ENCODE measurements at places on chromosomes 12 and 14. TPM values are rescaled to one million over a fixed set of nuclear protein-coding genes. Genes with fewer than 3 reads are reported as not detected.

Gene NGB
- not detected for total RNA-seq

Gene DCN
- not detected for total RNA-seq

Gene OR4N5
- not detected for total RNA-seq

Gene GALNT9
- total RNA-seq, result 6.8 TPM

Gene HCAR3
- 0.09 TPM for total RNA-seq

Gene CLEC6A
- total RNA-seq, result not detected

Gene KLC1
- total RNA-seq, result 114 TPM

Gene NTN4
- 57.2 TPM for total RNA-seq

Gene SERPINA12
- not detected for total RNA-seq

Gene CMA1
- not detected for total RNA-seq

Gene TSPAN11
- total RNA-seq, result 0.04 TPM

Gene B4GALNT3
- total RNA-seq, result 1.0 TPM

Gene BEST3
- 2.7 TPM for total RNA-seq

Gene GPX2
- total RNA-seq, result 242 TPM

Gene NEDD1
- 10.9 TPM for total RNA-seq

Gene TCL1A
- total RNA-seq, result not detected

Gene PLA2G1B
- not detected for total RNA-seq

Gene ARHGEF40
- 8.7 TPM for total RNA-seq

Gene GCH1
- 1.8 TPM for total RNA-seq

Gene SIX6
- not detected for total RNA-seq

Gene RD3L
- total RNA-seq, result not detected

Gene ARPC3
- 445 TPM for total RNA-seq

Gene PLEKHG7
- 0.10 TPM for total RNA-seq

Gene RHOF
- 198 TPM for total RNA-seq

Gene SLC17A8
- not detected for total RNA-seq

Gene IQSEC3
- not detected for total RNA-seq

Gene ACOT6
- total RNA-seq, result not detected

Gene AQP6
- not detected for total RNA-seq

Gene SLC16A7
- 0.21 TPM for total RNA-seq

Gene CCDC196
- not detected for total RNA-seq

Gene SLC38A6
- 20.2 TPM for total RNA-seq

Gene KLRK1
- 0.09 TPM for total RNA-seq

Gene PPFIA2
- 0.55 TPM for total RNA-seq

Gene STAC3
- 0.27 TPM for total RNA-seq

Gene ANO2
- not detected for total RNA-seq

Gene LRP1-AS
- not detected for total RNA-seq

Gene FOS
- 8.4 TPM for total RNA-seq

Gene C12orf60
- total RNA-seq, result 0.95 TPM

Gene OVCH1
- total RNA-seq, result not detected

Gene ANKRD33
- total RNA-seq, result 0.24 TPM

Gene ASPG
- total RNA-seq, result not detected

Gene SART3
- 43.0 TPM for total RNA-seq

Gene RTL1
- 0.32 TPM for total RNA-seq

Gene MYO1H
- not detected for total RNA-seq

Gene ZNF84
- total RNA-seq, result 15.1 TPM

Gene MIP
- not detected for total RNA-seq

Gene FGD4
- total RNA-seq, result 2.2 TPM

Gene BDKRB2
- total RNA-seq, result 3.2 TPM

Gene PRICKLE1
- 0.73 TPM for total RNA-seq

Gene SDSL
- 22.0 TPM for total RNA-seq

Gene CCND2
- total RNA-seq, result not detected

Gene TAS2R9
- not detected for total RNA-seq

Gene RFX4
- total RNA-seq, result not detected

Gene DAO
- not detected for total RNA-seq

Gene OR6C2
- total RNA-seq, result not detected

Gene WNT1
- not detected for total RNA-seq

Gene LMNTD1
- total RNA-seq, result not detected

Gene PTHLH
- total RNA-seq, result 34.4 TPM

Gene LGALS3
- total RNA-seq, result 180 TPM

Gene PALS1
- 9.2 TPM for total RNA-seq
